ENCODE measurements at places on chromosomes 6 and 20.

GRCh38 chr6:109449795-109450673, 5.5 kb downstream of the MICAL1 start:
- DNase-seq = no peak

DNA sequence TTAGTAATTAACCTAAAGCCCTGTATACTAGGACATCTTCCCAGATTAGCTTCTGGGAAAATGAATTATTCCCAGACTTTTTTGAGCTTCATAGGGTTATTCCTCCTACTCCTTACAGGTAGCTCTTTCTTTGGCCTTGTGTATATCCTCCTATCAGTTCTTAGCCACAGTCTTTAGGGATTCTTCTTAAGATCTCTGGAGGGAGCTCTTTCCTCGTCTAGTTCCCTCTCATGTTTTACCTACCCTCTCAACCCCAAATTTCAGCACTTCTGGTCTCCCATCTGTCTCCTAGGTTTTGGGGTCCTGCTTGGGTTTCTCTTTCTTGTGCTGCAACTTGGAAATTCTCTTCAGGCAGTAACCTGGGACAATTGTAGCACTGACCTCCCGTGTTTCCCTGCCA, 46.4 kb upstream of the SLC35B3 start:
- DNase-seq = no peak

DNA sequence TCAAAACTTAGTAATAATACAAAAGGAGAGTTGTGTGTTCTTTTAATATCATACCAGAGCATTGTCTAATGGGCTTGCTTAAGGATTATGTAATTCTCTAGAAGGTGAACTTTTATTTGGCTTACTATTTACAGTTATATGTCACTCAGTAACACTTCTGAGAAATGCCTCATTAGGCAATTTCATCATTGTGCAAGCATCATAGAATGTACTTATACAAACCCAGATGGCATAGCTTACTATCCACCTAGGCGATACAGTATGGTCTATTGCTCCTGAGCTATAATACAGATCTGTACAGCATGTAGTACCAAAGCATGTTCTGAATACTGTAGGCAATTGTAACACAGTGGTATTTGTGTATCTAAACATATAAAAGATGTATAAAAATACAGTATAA, 340.1 kb downstream of the PHF3 start:
- no peak for DNase-seq

GRCh38 chr6:41656002-41656691, 17.9 kb downstream of the MDFI start:
- no peak for DNase-seq

DNA sequence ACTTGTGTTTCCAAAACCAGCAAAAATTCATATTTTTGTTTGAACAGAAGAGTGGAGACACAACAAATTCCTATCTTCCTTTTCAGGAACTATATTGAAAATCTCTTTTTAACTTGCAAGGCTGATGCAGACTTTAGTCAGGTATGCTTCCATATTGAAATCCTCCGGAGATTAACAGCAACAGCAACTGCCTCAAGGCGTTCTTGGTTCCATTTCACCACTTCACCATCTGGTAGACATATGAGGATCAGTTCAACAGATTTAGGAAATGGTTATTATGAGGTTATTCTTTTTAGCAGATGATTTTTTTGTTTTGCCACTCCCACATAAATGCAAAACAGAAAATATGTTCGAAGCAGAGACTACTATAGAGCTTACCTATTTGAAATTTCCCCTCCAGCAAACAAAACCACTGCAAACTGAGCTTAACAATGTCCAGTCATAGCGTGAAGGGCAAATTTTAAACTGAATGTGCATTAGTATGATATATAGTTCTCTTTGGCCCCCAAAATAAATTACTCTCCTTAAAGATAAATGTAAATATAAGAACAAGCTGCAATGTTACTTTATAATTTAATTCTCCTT, 520.5 kb upstream of the ADGRB3 start:
- no peak for DNase-seq

DNA sequence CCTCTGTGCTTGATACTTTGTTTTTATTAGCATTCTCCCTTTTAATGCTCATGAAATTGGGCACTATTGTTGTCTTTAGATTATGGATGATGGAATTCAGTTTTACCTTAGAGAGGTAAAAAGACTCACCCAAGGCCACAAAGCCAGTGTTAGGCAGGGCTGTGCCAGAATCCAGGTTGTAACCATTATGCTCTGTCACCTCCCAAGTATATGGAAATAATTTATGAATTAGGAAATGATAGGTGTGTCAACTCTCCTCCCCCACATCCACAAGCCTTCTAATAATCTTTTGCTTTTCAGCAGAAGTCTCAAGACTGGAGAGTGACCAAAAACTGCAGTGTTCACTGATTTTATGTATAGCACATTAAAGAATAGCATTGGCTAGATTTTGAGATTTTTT, 13.0 kb downstream of the DCBLD1 start:
- DNase-seq = no peak

DNA sequence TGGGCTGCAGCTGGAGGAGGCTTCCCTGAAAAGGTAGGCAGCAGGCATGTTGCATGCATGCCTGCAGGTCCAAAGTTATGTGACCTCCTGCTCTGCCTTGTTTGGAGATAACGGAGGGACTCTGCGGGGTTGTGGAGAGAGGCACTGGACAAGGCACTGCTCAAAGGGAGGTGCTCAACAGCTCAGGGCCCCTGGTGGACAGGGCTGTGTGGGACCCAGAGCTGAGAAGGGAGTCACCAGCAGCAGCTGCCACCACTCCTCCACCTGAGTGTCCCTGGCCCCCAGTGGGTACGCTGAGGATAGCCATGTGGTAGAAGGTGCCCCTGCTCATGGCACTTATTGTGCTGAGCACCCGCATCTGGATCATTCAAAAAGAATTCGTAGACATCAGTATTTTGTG, 15.5 kb upstream of the CST8 start:
- no peak for DNase-seq

- no peak for DNase-seq
Observed at GRCh38 chr20:48483334-48484066, 344.3 kb downstream of the PREX1 start.

GRCh38 chr20:31691646-31692275, 30.9 kb downstream of the BCL2L1 start:
- no peak for DNase-seq

GRCh38 chr20:21134883-21135493, 9.1 kb downstream of the KIZ start:
- DNase-seq = no peak

- DNase-seq = no peak
Observed at GRCh38 chr20:57408131-57408530, 16.9 kb downstream of the RBM38 start.

DNA sequence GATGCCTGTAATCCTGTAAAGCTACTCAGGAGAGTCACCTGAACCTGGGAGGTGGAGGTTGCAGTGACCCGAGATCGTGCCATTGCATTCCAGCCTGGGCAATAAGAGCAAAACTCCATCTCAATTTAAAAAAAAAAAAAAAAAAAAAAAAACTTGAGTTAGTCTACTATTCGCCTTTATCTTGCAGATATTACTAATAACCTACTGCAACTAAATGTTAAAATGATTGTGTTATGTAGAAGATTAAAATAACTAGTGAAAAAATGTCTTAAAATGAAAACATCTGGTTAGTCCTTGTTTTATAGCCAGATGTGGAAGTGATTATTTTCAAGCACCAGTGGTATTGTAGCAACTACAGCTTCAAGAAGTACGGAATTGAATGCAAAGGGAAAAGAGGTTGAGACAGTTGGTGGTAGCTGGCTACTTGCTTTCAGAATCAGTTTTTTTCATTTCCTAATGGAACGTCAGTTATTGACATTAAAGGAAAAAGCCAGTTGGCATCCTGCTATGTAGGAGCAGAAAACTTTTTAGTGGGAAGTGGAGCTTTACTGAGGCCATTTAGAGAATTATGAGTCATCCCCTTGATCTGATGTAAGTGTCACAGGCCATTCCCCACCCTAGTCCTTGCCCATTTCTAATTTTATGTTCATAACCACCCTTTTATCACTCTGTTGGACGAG, 43.8 kb upstream of the DYNLRB1 start:
- DNase-seq = no peak

DNA sequence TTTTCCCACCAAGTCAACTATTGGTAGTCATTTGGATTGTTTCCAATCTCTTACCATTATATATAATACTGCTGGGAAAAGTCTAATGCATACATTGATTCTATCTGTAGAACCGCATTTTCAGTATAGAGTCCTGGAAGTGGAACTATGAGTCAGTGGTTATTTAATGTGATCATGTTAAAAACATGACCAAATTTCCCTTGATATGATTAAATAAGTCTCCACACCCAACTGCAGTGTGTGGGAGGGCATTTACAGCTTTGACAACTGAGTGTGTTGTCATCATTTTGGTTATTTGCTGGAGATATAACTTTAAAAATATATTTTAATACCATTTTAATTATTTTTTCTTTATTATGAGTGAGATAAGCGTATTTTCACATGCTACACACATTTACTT, 1027.6 kb downstream of the EYS start:
- no peak for DNase-seq

DNA sequence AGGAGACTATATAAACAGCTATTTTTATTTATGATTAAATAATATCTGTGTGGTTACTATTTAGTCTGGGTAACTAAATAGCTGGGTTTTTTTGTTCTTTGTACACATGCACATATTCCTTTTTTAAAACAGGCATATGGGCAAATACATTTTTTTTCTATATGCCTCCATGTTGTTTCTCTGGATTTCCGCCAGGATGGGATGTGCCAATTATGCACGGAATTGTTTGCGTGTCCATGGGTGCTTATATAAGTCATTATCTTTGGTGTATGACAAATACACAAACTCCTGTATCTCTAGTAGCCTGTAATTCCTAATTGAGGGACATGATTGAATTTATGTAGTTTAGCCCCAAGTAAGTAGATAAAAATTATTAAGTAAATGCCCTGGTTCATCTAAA, 226.9 kb downstream of the BCKDHB start:
- DNase-seq = no peak

DNA sequence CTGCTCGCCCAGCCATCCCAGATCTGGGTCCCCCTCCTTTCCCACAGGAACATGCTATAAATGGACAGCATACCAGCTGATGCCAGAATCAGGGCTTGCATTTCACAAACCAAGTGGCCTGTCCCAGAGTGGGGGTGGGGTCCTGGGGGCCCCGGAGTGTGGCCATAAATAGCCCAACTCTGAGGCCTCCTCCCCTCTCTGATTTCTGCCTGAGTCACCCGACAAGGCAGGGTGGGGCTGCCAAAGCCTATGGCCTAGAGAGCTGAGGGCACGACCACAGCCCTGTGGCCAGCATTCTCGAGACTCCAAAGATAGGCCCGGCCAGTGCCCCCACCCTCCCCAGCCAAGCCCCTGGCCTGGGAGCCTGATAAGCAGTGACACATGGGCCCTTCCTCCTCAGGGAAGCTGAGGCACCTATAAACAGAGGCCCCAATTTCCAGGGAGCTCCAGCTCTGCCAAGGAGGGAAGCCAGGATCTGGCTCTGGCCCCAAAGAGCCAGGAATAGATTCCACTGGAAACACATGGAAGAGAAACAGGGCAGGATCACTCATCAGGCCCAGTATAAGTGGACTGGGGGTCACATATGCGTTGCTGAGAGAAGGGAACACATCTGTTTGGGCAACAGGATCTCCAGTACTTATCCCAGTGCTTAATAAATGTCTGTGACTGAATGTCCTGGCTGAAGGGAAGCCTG, 20.3 kb downstream of the SNTA1 start:
- no peak for DNase-seq

DNA sequence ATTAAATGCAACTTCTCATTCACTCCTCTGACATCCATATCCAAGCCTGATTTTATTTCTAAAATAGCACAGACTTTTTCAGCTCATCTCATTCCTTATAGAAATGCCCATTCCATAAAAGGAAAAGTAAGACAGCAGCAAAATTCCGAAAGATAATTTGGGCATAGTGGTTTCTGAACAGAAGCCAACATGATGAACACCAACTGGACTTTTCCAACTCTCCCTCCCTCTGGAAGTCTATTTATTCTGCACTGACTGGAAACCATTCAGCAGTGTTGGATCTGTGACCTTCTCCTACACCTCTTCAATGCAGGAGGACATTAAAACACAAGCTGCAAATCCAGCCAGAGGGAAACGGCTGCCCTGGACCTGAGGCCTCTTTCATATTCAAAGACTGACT, 306.2 kb upstream of the NT5E start:
- DNase-seq = no peak

DNA sequence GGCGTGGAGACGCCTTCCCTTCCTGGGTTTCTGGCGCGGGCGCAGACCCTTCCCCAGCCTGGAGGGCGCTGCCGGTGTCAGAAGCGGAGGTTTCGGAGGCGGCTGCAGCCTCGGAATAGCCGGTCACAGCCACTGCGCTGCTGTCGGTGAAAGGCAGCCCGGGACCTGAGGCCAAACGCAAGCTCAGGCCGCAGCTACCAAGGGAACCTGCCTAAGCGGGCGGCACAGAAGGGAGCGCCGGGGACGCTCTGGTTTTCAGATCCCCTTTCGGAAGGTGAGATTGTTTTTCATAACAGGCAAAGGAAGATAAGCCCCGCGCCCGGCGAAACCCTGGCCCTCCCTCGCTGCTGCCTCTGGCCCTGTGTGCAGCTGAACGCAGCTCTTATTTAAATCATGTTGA, 116.5 kb downstream of the FAM120B start:
- DNase-seq = no peak

DNA sequence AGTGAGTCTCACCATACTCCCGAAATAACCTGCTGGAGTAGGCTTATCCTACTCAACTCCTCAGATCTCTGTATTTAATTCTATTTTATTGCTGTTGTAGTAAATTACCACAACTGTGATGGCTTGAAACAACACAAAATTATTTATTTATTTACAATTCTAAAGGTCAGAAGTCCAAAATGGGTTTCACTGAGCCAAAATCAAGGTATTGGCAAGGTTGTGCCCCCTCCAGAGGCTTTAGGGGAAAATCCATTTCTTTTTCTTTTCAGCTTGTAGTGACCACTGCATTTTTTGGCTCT, 869 bp upstream of the SLC17A2 start:
- DNase-seq = no peak

DNA sequence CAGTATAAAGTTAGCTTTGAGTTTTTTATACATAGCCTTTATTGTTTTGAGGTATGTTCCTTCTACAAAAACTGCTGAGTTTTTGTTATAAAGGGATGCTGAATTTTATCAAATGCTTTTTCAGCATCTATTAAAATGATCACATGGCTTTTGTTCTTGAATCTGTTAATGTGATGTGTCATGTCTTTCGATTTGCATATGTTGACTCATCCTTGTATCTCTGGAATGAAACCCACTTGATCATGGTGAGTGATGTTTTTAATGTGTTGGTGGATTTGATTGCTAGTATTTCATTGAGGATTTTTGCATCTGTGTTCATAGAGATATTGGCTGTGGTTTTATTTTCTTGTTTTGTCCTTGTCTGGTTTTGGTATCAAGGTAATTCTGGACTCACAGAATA, 24.7 kb upstream of the BLCAP start:
- no peak for DNase-seq

Data from NCI-H1092 (cell line).